ENCODE measurements at places on chromosomes 6 and 20. TPM values are rescaled to one million over a fixed set of nuclear protein-coding genes. Genes with fewer than 3 reads are reported as not detected.
A peak's percentile ranks its signal among the peaks of the same experiment; 100 is the strongest.

GRCh38 chr6:150999576-150999975 lies 134.1 kb downstream of the MTHFD1L start:
- DNase-seq, result no peak

- no peak for DNase-seq
Measured at GRCh38 chr20:63501818-63502670, 3.2 kb upstream of the EEF1A2 start.

DNA sequence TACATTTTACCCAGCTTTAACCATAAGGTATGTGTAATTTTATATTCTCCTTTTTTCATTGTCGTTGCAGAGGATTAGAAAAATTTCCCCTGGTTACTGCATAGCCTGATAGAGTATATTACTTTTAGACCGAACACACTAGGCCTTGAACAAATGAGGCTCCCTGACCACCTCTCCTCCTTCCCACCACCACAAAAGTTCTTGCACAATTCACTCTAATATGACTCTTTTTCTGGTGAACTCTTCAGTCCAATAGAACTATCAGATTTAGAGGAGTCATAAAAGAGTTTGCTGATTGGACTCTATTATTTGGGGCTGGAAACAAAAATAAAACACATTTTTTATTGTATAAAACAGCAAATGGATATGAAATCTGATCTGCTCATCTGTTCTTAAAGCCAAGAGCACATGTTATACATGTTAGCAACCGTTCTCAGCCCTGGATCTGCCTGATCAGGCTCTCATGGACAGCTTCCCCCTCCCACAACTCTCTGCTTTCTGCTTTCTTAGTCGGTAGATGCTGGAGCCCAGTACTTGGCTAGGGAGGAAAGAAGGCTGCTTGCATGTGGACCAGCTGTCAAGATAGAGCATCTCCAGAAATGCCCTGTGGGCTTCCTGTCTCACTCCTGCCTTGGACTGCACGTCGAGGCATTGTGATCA lies 83.5 kb downstream of the CD164 start:
- DNase-seq, result no peak

DNA sequence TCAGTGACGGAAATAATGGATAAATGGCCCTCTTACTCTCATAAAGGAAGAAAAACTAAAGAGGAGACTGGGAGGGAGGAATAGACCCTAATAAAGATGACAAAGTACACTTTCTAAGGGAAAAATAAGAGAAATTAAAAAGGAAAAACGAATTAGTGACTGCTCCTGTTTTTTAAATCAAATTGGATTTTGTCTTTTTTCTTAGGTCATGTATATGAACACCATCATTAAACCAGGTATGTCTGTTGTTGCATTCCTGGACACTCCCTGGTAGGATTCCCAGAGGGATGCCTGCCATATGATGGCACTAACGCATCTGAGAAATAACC lies 59.4 kb upstream of the BTN3A2 start:
- no peak for DNase-seq

DNA sequence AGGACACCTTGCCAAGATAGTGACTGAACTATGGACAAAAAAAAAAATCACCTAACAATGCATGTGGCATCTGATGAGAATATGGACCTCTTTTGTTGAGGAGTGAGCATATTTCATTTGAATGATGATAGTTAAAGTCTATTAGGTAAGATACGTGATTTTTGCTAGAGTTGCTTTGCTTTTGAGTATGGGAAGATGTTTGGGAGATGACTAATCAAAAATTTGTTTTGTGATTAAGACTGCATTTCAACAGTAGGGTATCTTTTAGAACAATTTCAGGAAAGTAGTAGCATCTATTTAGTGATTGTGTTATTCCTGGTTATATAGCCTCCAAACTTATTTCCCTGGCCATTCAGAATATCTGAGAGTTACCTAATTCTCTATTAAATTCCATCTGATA lies 878.6 kb upstream of the CITED2 start:
- DNase-seq, result no peak

GRCh38 chr6:39083231-39083634 lies 31.8 kb downstream of the SAYSD1 start:
- no peak for DNase-seq

DNA sequence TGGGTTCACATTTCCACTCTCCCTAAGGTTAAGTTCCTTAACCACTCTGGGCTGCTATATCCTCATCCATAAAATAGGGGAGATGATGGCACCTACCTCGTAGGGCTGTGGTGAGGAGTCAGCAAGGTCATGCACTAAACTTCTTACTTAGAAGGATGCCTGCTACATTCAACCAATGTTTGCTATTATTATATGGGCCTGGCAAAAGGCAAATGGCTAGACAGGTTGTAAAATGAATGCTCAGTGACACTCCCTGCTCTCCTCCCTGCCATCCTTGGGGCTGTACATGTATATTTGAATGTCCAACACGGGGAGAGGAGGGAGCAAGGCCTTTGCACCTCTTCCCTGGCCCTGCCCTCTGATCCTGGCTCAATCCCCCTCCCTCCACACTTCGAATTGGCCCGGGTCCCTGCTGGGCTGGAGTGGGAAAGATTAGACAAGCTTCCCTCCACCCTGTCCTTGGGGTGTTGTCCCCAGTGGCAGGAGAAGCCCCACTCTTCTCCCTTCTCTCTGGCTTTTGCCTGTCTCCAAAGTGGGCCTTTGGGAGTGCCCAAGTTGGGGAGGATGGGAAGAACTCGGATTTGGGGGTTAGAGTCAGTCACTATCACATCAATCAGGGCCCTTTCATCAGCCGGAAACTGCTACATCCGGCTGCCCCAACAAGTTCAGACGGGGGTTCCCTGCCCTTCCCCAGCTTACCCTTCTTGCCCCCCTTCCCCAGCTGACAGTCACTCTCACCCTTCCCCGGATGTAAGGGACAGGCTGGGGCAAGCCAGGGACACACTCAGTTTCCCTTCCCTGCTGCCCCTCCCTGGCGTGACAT lies 36.3 kb upstream of the VEGFA start:
- peak; percentile 24 for DNase-seq

GRCh38 chr20:34621383-34622367 lies 55.2 kb downstream of the PIGU start:
- no peak for DNase-seq

GRCh38 chr6:15631432-15631831 lies 31.4 kb downstream of the DTNBP1 start:
- DNase-seq, result no peak

- DNase-seq, result no peak
Measured at GRCh38 chr20:4158466-4159050, 143.2 kb upstream of the RNF24 start.

- peak; percentile 31 for DNase-seq
Measured at GRCh38 chr6:107132330-107132954, 17.1 kb upstream of the BEND3 start.

DNA sequence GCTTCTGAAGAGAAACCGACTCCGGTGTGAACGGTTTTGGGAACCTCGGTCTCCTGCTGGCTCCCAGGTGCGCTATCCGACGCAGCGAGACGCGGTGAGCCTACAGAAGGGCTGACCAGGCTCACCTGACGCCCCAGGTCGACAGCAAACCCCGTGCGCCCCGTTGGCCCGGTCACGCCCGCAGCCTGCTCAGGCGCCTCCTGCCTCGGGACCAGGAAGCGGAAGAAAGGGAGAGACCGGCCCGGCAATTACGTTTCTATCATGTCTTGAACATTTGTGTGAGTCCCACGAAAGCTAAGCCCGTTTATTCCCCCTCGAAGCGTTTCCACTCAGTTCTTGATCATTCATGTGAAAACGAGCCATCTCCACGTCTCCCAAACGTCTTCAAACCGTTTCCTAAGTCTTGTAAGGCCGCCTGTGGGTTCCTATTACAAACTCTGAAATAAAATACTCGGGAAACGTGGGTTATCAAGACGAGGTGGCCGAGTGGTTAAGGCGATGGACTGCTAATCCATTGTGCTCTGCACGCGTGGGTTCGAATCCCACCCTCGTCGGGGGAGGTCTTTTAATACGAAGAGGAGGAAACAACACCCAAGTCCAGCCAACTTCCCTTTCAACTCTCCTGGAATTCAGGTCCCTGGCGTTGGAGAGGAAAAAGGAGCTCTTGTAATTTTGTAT lies 150.5 kb upstream of the PRSS16 start:
- peak; percentile 17 for DNase-seq

GRCh38 chr6:35650015-35650414 lies 38.7 kb downstream of the FKBP5 start:
- no peak for DNase-seq

- no peak for DNase-seq
Measured at GRCh38 chr6:90436403-90436802, 139.8 kb upstream of the BACH2 start.

DNA sequence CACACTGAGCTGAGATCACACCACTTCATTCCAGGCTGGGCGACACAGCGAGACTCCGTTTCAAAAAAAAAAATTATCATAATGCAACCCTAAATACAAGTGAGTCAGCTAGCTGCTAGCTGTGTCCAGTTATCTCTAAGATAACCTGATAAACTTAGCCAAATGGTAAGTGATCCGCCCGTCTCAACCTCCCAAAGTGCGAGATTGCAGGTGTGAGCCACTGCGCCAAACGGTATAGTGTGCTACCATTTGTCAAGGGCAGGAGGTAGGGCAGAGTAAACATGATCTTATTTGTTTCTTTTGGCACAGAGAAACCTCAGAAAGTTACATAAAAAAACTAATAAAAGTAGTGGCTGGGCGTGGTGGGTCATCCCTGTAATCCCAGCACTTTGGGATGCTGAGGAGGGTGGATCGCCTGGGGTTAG lies 4.7 kb upstream of the C6orf132 start:
- DNase-seq, result no peak

DNA sequence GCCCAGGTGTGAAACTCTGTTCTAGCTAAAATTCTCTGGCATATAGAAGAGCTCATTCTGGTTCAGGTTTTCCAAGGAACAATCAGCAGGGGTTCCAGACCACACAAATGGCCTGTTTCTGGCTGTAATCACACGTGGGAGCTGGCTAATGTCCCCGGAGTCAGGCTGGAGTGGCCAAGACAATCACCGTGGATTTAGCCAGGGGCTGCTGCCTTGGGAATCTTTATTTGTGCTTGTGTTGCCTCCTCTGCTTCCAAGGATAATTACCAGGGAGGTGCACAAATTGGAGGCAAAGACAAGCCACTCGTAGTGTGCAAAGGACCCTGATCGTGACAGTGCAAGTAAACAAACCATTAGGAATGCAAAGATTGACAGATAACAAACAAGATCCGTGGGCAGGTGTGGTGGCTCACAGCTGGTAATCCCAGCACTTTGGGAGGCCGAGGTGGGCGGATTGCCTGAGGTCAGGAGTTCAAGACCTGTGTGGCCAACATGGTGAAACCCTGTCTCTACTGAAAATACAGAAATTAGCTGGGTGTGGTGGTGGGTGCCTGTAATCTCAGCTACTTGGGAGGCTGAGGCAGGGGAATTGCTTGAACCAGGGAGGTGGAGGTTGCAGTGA lies 77.3 kb downstream of the KCNB1 start:
- no peak for DNase-seq

DNA sequence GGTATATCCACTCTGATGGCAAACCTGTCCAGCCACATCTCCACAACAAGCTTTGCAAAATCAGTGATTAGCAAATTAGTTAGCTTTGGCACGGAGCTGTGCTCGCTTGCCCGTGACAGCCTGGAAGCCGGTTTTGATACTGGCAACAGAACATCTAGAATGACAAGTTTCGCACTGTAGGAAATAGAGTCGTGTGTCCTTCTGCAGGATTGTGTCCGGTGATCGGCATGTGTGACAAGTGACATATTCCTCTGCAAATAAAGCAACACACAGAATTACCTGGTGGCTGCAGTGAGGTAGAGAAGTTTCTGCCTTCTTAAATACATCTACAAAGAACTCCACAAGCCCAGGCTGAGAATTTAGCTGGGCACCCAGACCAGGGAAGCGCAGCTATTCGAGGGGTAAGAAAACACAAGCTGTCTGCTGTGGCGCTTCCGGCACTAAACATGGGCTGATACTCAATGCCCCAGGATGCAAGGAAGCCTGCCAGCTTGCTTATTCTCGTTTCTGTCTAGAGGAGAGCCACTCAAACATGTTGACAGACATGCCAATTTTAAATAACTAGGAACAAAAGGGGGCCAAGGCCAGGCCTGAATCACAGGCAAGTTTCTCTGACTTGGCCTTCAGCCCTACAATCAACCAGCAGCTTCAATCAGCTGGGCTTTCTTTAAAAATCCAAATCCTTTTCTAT lies 22.2 kb downstream of the EIF2S2 start:
- no peak for DNase-seq

UQCC2 gene
- 77.6 TPM for total RNA-seq

C20orf96 gene
- total RNA-seq, result 7.8 TPM

CRIP3 gene
- total RNA-seq, result 0.67 TPM

OR2J1 gene
- total RNA-seq, result not detected

RAET1L gene
- not detected for total RNA-seq

SIRPB2 gene
- total RNA-seq, result not detected

SLC32A1 gene
- total RNA-seq, result not detected
